ENCODE measurements at places on chromosomes 5 and 9. TPM values are rescaled to one million over a fixed set of nuclear protein-coding genes. Genes with fewer than 3 reads are reported as not detected.

The CARTPT gene
- not detected for total RNA-seq

The TRPM6 gene
- 3.0 TPM for total RNA-seq

The PCDHGA10 gene
- 21.4 TPM for total RNA-seq

The TDRD7 gene
- 10.2 TPM for total RNA-seq

The SIMC1 gene
- total RNA-seq = 21.1 TPM

The SPINK13 gene
- not detected for total RNA-seq

The FGF10 gene
- total RNA-seq = 3.7 TPM
